ENCODE measurements at places on chromosomes 5 and 9.

DNA sequence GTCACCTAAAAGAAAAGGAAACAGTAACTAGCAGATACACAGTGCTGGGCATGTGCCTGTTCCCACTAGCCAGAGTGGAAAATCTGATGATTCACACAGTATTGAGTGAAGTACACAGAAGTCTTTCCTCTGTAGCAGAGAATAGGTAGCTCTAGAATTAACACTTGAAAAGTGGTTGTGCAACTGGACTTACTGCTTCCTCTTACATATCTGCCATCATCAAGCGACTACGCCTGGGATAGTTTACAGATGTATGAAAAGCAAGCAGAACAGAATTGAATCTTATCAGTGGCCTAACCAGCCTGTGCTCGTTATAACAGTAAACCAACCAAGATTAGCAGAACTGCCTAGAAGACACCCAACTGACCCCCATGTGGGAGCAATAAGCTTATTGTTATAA, 130.6 kb downstream of the DTWD2 start:
- DNase-seq: peak; percentile 32

DNA sequence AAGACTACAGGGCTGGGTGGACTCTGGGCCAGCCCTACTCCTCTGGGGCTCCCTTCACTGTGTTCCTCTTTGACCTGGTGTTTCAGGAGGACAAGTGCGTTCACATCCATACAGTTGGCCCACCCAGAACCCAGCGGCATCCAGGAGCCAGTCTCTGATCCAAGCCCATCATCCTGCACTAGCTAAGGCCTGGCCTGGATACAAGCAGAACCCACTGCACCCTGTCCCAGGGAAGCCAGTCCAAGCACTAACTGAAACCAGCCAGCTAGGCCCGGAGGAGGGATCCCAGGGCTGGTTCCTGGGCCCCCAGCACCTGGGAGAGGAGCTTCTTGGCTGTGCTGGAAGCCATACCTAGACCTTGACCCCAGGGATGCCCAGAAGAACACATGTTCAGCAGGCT, 4.1 kb upstream of the GBGT1 start:
- no peak for DNase-seq

- peak; percentile 57 for DNase-seq
These were observed 20.1 kb downstream of the CXXC5 start for GRCh38 chr5:139668064-139668880.

DNA sequence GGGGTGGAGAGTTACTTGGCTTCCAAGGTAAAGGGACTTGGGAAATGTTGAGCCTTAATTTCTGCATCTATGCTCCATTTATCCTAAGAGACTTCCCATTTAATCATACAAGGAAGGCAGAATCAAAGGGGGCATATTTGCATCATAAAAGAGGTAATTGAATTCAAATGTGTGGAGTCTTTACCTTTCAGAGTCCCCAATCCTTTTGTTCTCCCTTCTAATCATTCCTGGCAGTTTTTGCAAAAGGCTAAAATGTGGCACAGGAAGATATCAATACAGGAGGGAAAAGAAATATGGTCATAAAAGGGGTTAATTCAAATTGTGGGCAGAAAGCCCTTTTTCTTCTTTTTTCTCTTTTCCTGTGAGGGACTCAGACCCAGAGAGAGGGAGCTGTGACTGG, 69.5 kb downstream of the SFXN1 start:
- no peak for DNase-seq

GRCh38 chr5:40781843-40782409, 16.2 kb downstream of the PRKAA1 start:
- no peak for DNase-seq

GRCh38 chr5:137185193-137185592, 313.9 kb downstream of the SPOCK1 start:
- DNase-seq: no peak
